ENCODE measurements at places on chromosomes 2 and 18.

DNA sequence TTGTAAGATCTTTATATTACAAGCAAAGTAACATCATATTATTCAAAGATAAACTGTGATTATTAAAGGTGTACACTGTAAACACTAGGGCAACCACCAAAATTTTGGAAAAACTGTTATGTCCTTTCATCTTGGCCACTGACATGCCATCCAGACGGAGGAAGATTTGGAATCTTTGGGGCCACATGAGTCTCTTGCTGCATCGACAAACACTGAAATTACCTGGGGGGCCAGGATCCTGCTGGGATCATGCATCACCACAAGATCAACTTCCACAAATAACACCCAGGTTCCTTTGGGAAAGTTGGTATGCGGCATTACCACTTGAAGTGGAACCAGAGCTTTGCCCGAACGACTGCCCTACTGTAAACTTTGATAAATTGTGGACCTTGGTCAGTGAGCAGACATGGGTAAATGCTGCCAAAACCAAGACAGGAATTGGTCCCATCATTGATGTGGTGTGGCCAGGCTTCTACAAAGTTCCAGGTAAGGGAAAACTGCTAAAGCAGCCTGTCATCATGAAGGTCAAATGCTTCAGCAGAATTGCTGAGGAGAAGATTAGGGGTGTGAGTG lies 110.6 kb upstream of the UXS1 start:
- DNase-seq: no peak

- DNase-seq: peak; percentile 75
These were observed 18.3 kb upstream of the CXCR4 start for GRCh38 chr2:136135921-136136906.

DNA sequence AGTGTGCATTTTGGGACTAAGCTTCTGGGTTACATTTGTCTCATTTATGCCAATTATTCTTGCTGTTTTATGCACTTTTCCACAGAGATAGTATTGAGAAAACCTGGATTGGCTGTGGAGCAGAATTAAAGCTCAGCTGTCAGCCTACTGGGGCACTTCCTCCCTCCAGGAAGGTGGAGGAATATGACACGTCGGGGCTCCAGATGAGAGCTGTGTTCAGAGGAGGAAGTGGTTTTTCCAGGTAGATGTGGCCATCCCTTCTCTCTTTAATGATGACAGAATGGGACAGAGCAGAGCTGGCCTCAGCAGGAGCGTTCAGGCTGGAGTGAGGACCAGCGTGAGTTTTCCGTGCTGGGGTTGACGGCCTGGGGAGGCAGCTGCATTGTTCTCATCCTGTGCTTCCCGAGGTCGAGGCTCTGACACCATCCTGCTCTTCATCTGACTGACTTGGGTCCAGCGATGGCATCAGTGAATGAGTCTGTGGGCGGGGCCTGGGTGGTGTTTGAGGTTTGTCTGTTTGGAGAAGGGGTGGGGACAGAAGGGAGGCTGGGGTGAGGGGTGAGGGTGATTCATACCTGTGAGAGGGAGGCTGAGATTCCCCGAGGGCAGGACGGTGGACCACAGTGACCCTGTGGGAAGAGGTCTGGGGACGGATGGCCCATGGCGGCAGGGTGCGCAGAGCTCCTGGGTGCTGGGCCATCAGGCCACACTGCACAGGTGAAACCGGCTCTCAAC lies 207.0 kb downstream of the LDLRAD4 start:
- peak; percentile 26 for DNase-seq

GRCh38 chr2:24080701-24081100 lies 3.9 kb downstream of the TP53I3 start:
- no peak for DNase-seq

DNA sequence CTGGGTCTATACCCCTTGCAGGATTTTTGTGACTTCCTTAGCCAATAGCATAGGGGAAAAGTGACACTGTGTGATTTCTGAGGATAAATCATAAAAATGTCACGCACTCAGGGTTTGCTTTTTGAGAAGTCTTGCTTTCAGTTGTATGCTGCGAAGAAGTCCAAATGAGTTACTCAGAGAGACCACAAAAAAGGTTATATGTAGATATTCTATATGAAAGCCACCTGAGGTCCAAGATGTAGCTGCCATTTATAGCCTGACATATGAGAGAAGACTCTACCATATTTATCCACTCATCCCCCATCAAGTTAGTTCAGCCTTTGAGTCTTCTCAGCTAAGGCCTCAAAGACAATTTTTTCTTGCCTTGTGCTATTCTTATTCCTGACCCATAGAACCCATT lies 488.3 kb upstream of the MAP2 start:
- no peak for DNase-seq

DNA sequence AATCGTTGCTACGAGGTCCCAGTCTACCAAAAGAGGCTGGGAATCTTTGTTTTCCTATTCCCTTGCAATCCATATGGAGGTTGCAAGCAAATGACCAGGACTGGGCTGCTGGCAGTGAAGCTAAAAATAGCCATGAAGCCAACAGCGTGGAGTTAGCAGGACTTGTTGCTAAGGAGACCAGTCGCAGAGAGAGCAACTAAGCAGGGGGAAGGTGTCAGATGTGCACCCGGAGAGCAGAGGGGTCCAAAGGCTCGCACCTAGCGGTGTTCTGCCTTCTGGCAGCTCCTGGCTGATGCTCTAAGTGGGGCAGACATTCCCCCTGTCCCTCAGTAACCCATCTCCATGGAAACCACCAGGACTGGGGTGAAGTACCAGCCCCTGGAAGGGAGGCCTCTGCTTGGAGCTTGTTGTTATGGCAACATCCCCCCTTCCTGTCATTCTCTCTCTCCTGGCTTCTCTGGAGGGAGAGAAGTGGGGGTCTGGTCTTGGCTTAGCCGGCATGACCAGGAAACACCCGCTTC lies 84.6 kb downstream of the DNMT3A start:
- peak; percentile 50 for DNase-seq

GRCh38 chr2:230412371-230412711 lies 3.7 kb upstream of the SP100 start:
- DNase-seq: no peak

GRCh38 chr2:98913916-98914712 lies 21.9 kb downstream of the CRACDL start:
- no peak for DNase-seq
